Stimulated activated CD8-positive, alpha-beta memory T cell treated with anti-CD3 and anti-CD28 coated beads, Interleukin-15, amount 100 ng/mL, for 48 hours (primary cell): ENCODE measurements at places on chromosomes 3 and 15.

GRCh38 chr3:188229177-188229576 is 75.2 kb downstream of the LPP start:
- no peak for DNase-seq

DNA sequence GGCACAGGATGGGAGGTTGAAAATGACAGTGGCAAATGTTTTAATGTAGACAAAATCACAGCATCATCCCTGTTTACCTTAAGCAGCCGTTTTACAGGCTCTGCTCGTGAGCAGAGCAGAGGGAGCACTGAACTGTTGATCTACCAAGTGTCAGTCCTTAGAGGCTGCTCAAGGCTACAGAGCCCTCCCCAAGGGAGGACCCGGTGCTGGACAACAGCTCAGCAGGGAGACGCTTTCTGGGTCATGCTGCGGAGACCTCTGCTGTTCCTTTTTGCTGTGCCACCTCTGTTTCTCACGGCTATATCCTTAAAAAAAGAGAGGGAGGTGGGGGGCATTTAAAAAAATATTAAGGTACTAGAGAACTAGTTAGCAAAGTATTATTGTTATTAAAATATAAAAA is 400.2 kb downstream of the GABRB3 start:
- no peak for DNase-seq

GRCh38 chr3:122094125-122094524 is 39.0 kb downstream of the CD86 start:
- no peak for DNase-seq

- no peak for DNase-seq
Measured at GRCh38 chr3:194808640-194809097, 123.0 kb downstream of the FAM43A start.

GRCh38 chr3:56157693-56158362 is 310.4 kb downstream of the ERC2 start:
- DNase-seq, result no peak

GRCh38 chr3:76134166-76134565 is 348.8 kb upstream of the ZNF717 start:
- no peak for DNase-seq

DNA sequence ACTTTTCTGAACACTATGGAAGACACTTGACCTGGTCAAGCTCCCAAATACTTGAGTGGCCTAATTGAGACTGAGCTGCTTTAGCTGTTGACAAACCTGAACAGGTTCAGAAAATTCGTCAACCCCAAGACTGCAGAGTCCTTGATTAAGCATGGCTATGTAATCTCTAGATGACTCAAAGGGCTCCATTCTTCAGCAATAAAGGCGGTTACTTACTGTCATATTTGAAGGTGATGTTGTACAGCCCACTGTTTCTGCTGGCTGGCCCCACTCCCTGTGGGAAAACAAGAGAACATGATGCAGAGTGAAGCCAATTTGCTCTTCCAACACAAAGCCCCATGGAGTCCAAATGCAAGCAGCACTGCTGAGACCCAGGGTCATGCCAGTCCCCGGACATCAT is 45.1 kb downstream of the IL17RD start:
- no peak for DNase-seq

- DNase-seq, result no peak
Measured at GRCh38 chr3:17047894-17048293, 163.1 kb downstream of the PLCL2 start.

- no peak for DNase-seq
Measured at GRCh38 chr15:64571857-64572291, 111.5 kb downstream of the ZNF609 start.

GRCh38 chr3:52240059-52240885 is 1.3 kb upstream of the TWF2 start:
- DNase-seq, result peak; percentile 56

- DNase-seq, result no peak
Measured at GRCh38 chr15:70214276-70214675, 116.6 kb upstream of the TLE3 start.

- no peak for DNase-seq
Measured at GRCh38 chr3:47145272-47145671, 18.6 kb downstream of the SETD2 start.

- DNase-seq, result no peak
Measured at GRCh38 chr3:154022606-154023005, 98.6 kb upstream of the ARHGEF26 start.

GRCh38 chr3:195909644-195910498 is 1.5 kb upstream of the TNK2 start:
- peak; percentile 80 for DNase-seq

GRCh38 chr3:154247806-154248415 is 76.4 kb downstream of the DHX36 start:
- DNase-seq, result no peak

DNA sequence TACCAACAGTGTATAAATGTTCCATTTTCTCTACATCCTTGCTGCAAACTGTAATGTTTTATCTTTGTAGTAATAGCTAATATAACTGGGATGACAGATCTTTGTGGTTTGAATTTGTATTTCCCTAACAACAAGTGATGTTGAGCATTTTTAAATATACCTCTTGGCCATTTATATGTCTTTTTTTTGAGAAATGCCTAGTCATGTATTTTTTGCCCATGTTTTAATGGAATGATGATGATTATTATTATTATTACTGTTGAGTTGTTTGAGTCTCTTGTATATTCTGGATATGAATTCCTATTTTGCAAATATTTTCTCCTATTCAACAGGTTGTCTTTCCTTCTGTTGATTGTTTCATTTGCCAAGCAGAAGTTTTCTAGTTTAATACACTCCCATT is 654.9 kb downstream of the ZPLD1 start:
- no peak for DNase-seq

- DNase-seq, result no peak
Measured at GRCh38 chr3:4078903-4079302, 224.3 kb upstream of the SETMAR start.

GRCh38 chr3:47162697-47163168 is 1.2 kb downstream of the SETD2 start:
- DNase-seq, result no peak

GRCh38 chr3:82088749-82089148 is 327.3 kb upstream of the GBE1 start:
- DNase-seq, result no peak

DNA sequence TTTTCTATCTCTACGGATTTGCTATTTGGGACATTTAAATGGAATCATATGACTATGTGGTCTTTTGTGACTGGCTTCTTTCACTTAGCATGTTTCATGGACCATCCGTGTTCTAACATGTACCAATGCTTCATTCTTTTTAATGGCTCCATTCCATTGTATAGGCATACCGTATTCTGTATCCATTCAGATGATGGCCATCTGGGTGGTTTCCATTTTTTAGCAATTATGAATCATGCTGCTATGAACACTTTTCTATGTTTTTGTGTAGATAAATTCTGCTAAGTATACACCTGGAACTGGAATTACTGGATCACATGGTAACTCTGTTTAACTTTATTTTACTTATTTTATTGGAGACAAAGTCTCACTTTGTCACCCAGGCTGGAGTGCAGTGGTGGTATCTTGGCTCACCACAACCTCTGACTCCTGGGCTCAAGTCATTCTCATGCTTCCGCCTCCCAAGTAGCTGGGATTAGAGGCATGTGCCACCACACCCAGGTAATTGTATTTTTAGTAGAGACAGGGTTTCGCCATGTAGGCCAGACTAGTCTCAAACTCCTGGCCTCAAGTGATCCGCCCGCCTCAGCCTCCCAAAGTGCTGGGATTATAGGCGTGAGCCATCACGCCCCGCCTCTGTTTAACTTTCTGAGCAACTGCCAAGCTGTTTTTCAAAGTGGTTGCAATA is 13.4 kb downstream of the UBP1 start:
- no peak for DNase-seq

GRCh38 chr15:73782344-73782959 is 29.3 kb upstream of the INSYN1 start:
- DNase-seq, result no peak

- DNase-seq, result peak; percentile 40
Measured at GRCh38 chr3:43477600-43477999, 144.2 kb downstream of the ANO10 start.

- DNase-seq, result no peak
Measured at GRCh38 chr15:80577552-80578205, 117.4 kb upstream of the ABHD17C start.

DNA sequence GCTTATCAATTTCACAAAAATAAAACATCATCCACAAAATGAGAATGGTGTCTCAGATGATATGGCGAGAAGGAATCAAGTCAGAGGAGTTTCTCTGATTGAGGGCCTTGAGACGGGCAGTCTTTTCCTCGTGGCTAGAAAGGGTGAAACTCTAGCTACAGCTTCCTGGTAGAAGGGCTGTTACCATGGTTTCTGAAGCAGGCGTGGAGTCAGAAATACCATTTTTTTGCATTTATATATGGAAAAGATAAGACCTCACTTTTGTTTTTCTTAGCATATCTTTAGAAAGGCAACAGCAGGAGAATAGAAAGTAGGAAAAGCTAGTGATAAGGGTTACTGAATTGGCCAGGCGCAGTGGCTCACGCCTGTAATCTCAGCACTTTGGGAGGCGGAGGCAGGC is 17.3 kb upstream of the SAMD7 start:
- DNase-seq, result no peak

DNA sequence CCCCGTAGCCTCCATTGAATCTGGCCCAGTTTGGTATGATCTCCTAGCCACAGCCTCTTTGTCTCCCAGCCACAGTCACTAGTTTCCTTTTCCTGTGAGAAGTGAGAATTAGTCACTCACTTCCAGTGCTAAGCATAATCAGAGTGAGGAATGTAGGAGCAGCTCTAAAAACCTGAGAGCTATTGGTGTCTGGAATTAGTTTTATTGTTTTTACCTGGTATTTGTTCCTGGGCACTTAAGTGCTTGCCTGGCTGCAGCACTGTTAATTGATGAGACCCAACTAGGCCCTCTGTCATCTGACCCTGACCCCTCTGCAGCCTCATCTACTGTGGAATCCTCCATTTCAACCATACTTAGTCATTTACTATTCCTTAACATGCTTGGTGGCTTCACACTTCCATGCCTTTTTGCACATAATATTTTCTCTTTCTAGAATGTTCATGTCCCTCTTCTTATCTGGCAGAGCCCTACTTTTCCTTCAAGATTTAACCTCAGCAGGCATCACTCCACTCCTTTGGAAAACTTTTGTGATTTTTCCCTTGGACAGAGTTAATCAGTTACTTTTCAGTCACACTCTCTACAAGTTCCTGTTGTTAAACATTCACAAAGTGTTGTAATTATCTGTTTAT is 48.8 kb downstream of the PDE8A start:
- no peak for DNase-seq

DNA sequence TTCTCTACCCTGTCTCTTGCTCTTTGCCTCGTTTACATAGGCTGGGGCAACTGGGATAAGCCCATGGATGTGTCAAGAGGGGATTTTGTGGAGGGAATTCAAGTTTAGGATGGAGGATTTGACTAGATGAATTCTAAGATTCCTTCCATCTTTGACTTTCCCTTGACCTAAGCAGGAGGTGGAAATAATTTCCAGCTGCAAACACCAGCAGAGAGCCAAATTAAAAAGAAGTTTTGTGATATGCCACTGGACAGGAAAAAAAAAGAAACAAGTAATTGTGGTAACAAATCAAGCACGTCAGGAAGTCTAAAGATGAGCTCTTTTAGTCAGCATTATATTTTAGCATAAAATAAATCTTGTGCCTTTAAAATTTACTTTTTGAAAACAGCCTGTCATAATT is 49.8 kb downstream of the KCNMB2 start:
- no peak for DNase-seq

DNA sequence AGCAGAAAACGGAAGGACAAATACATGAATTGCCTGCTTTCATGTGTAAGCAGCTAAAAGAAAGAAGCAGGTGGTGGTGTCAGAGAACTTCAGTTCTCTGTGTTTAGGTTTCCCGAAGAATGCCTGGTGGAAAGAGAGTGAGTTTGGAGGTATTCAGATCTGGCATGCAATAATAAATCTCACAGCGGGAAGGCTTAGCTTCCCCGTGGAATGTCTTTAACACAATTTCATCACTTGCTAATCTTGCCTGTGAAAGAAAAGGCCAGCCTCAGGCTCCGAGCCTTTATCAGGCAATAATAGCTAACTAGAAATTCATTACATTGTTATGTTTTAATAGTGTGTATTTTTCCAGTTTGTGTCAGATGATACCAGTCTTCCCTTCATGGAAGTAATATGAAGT is 220.3 kb downstream of the PDZRN3 start:
- DNase-seq, result no peak

- no peak for DNase-seq
Measured at GRCh38 chr15:101578443-101578894, 73.7 kb downstream of the TM2D3 start.

DNA sequence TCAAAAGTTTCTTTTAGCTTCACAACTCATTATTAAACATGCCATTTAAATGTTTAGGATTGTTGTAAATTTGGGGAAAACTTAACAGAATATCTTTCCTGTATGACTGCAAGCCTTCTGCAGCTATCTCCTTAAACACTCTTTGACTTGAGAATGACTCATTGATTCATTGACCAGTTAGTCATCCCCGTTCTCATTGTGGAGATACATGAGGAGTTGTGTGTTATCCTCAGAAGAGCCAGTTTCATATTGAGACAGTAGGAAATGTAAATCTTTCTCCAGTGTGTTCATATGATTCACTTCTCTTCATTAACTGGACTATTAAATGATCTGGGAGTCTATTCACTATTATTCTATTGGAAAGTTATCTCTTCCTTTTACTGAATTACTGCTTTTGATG is 83.0 kb downstream of the CRYGS start:
- DNase-seq, result no peak

- DNase-seq, result no peak
Measured at GRCh38 chr15:36936613-36937012, 163.7 kb downstream of the MEIS2 start.

GRCh38 chr3:168251371-168251770 is 155.6 kb upstream of the GOLIM4 start:
- DNase-seq, result no peak
